Mesenteric fat pad (tissue), 1 donor: ENCODE measurements at places on chromosomes 3 and 15. TPM values are rescaled to one million over a fixed set of nuclear protein-coding genes. Genes with fewer than 3 reads are reported as not detected.

GRCh38 chr15:45471151-45471550 is 51.4 kb downstream of the SLC30A4 start:
- no peak for DNase-seq

GRCh38 chr3:122890077-122890719 is 95.3 kb downstream of the SLC49A4 start:
- DNase-seq, result no peak

- DNase-seq, result peak; percentile 97
These were observed 20.3 kb downstream of the PPCDC start for GRCh38 chr15:75043509-75044257.

DNA sequence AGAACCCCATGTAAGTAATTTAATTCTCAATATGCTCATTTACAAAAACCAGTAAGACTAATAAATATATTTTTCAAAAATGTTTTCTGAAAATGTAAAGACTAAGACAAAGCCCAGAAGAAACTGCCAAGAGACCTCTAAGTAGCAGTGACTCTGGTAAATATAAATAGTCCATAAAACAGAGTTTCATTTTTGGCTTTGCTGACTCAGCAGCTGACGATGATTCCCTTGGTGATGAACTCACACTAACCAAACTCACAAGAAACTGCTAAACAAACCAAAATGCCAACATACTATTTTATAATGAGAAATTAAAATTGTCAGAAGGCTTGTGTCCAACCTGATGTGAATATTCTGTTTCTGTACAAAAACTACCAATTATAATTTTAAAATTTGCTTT is 31.5 kb upstream of the IMPG2 start:
- DNase-seq, result no peak

DNA sequence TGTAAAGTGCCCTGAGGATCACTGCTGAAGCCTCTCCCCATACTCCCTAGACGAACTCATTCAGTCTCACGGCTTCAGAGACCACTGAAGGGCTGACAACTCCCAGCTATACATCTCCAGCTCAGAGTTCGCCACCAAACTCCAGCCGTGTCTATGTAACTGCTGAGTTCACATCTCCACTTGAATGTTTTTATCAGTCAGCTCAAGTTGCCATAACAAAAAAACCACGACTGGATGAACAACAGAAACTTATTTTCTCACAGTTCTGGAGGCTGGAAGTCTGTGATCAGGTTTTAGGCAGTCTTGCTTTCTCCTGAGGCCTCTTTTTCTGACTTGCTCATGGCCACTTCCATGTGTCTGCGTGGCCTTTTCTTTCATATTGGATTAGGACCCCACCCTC is 223.0 kb upstream of the LRRFIP2 start:
- no peak for DNase-seq

DNA sequence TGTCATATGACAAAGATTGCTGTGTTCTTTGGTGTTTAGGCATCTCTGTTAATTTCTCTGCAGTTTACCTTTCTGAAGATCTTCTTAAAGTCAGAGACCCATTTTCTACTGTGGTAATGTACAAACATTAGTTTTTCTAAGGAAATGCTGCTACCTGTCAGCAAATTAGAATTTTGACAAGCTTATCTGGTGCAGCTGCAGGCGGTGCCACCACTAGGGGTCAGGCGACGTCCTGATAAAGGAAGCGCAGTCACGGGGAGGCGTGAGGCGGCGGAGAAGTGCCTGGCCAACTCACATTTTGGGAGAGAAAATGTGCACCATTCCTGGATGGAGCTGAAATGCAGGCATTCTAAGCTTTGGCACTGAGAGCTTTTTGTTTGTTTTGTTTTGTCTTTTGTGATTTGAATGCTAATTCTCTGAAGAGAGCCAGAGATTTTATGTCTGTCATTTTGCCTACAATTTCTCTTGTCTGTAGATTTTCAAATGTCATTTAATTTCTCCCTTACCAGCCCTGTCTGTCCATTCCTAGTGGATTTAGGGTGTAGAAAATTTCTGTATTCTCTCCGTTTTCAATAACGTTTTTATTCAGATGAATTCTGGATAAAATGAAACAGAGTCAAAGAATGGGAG is 24.9 kb upstream of the SIAH2 start:
- DNase-seq, result no peak

DNA sequence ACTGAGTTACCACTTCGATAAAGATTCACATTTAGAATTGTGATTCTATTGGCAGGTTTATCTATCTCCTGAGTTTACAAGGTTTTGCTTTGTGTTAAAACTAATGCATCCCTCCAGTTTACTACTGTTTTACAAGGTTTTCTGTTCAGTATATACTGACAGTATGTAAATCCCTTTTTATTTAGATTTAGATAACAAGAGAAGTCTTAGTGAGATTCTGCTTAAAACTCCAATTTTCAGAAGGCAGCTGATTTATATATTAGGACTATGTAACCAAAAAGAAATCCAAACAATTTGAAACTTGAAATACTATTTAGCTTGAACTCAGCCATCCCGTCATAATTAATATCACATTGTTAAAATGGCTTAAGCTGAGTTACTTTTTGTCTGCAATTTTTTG is 619.2 kb downstream of the NAALADL2 start:
- no peak for DNase-seq

- no peak for DNase-seq
These were observed 397.4 kb upstream of the TMCO5A start for GRCh38 chr15:37536967-37537605.

DNA sequence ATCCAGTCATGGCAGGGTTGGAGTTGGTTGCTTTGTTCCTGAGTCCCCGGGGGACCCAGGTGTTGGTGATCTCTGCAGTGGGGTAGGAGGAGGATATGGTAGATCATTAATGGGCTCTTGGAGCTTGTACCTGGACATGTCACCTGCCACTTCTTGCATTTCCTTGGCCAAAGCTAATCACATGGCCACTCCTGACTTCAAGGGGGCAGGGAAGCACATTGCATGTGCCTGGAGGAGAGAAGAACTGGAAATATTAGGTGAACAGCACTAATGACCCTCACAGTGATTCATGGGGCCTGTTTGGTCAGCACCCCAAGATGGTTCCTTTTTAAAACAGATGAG is 87.1 kb upstream of the MYZAP start:
- DNase-seq, result no peak

GRCh38 chr15:59002418-59002859 is 15.0 kb downstream of the RNF111 start:
- DNase-seq, result no peak

DNA sequence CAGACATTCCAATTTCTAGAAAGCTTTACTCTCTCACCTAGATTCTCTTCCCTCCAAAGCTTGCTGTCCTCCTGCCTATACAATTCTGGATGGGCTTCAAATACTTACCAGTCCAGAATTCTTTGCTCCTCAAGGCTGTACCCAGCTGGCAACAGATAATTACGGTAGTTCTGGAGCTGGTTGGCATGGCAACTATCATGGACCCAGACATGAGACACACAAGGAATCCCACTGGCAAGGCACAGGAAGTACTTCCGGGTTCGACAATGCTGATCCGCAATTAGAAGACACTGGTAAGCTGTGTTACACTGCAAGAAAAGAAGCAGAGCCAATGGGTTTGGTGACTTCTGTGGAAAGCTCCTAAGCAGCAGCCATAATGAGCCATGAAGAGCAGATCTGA is 37.9 kb downstream of the TUBGCP4 start:
- DNase-seq, result no peak

DNA sequence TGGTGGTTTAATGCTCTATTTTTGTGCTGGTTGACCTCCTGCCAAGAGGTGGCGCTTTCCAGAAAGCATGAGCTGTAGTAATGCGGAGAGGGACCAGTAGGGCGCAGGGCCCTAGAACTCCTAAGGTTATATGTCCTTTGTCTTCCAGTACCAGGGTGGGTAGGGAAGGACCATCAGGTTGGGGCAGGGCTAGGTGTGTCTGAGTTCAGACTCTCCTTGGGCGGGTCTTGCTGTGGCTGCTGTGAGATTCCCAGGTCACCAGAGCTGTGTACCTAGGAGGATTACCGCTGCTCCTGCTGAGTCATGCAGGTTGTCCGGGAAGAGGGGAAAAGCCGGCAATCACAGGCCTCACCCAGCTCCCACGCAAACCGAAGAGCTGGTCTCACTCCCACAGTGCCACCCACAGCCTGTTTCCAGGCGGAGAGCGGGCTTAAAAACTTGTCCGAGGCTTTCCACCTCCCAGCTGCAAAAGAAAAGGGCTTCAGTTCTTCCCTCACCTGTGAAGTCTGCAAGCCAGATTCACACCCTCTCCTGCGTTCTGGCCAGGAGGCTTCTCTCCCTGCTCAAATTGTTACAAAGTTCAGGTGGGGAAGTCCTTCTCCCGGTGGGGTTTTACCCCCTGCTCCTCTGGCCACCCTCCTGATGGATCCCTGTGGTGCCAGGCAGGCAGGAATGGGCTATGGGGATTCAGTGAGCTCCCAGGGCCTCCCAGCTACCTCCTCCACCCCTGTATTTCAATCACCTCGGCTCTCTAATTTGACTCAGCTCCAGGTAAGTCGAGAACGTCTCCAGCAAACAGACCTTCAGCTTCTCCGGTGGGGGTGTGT is 37.7 kb upstream of the BCHE start:
- DNase-seq, result no peak

DNA sequence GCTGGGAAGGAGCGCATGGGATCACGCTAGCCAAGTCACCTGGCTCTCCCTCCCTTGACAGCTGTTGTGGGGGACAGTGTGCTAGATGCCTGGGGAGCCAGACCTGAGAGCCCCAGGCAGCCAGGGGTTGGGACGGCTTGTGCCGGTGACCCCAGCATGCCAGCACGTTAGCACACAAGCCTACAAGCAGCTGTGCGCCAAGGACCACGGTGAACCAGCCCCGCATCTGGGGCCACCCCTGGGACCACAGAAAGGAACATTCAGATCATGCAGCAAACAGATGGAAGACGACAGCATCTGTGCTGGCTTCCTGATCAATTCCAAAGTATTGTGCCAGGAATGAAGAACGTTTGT is 64.8 kb downstream of the NTRK3 start:
- no peak for DNase-seq

EXOSC7 gene
- total RNA-seq, result 35.4 TPM

SLC27A2 gene
- 1.7 TPM for total RNA-seq

FAM98B gene
- total RNA-seq, result 22.4 TPM

RSRC1 gene
- 28.8 TPM for total RNA-seq

OXTR gene
- total RNA-seq, result 0.06 TPM
